ENCODE measurements at places on chromosomes 16 and 17.

DNA sequence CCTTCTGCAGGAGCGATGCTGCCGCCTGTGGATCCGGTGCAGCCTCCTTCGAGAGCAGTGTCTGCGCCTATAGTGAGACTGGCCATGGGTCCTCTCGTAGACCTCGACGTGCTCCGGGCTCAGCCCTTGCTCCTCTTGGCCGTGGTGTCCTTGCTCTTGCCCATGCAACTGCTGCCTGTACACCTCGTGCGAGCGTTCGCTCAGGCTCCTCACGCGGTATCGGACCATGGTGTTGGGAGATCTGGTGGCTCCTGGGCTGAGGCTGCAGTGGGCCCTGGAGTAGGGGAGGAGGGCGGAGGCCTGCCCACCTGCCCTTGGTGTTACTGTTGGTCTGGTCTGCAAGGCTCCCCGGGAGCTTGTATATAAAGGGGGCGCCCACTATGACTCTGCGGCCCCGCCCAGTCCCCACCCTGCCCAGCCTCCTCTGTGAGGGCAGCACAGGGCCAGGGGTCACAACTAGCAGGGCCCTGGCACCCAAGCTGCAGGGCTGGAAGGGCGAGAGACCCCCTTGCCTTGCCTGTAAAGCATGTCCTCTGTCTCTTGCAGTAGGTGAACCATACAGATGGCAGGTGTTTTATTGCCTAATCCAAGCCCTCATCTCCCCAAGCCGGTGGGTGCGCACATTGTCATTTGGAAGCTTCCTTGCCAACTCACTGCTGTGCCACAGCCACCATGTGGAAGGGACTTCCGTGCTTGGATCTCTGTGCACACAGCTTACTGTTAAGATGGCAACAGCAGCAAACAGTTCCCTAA is at the start of gene PRM2:
Gene PRM2 (minus strand): TSS at position 338 of the 753 bp plus-strand sequence. CDS start 110 bp downstream, at position 228.
- no peak for DNase-seq

DNA sequence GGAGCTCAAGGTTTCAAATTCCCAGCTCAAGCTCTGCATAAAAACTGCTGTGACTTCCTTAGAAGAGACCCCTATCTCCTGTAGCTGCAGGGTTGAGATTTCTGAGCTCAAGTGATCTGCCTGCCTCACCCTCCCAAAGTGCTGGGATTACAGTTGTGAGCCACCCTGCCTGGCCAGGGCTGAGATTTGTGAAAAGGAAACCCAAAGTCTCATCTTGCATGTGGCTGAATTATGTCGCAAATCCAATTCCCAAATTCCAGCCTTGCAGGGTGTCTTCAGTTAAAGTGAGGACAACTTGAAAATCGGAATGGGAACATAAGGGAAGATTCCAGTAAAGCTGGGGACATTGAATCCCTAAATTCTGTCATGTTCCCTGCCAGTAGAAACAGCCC is 14.2 kb upstream of the CETP start:
- no peak for DNase-seq

GRCh38 chr17:77451894-77452852 is 311.4 kb downstream of the SEC14L1 start:
- peak; percentile 83 for DNase-seq

- peak; percentile 14 for DNase-seq
Observed at GRCh38 chr17:8832711-8833352, 33.7 kb upstream of the MFSD6L start.

DNA sequence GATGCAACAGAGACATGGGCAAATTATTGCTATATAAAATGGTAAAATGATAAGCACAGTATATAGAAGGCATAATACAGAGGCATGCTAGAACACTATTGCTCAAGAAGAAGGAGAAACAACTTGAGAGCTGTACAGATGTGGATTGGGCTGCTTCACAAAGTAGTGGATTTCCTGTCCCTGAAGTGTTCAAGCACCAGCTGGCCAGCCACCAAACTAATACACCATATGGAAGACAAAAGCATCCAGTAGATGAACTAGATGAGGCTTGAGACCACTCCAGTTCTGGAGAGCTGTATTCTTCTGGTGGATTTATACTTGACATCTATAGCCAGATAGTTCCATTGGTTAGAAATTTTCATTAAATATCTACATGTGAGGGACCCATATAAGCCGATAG is 134.1 kb upstream of the GNAO1 start:
- DNase-seq, result no peak

DNA sequence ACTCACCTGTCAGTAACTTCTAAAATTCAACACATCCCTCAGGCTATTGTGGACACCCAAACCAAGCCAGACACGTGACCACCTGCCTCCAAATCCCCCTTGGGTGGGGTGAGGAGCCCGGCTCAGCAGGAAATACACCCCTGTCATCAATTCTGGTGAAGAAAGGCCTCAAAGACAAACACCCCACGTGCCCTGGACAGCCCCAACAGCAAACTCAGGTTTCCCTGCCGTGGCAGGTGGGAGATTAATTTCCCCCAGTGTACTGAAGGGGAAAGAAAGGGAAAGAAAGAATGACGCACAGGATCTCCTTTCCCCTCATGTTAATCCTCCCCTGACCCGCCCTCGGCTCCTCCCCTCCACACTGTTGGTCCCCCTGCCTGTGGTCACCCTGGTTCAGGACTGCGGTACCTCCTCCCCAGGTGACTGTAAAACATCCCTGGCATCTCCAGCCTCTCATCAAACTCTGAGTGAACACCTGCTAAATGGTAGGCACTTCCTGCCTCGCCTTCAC is 98.3 kb downstream of the ZNF423 start:
- no peak for DNase-seq

GRCh38 chr17:79369001-79369400 is 241.8 kb downstream of the RBFOX3 start:
- no peak for DNase-seq

DNA sequence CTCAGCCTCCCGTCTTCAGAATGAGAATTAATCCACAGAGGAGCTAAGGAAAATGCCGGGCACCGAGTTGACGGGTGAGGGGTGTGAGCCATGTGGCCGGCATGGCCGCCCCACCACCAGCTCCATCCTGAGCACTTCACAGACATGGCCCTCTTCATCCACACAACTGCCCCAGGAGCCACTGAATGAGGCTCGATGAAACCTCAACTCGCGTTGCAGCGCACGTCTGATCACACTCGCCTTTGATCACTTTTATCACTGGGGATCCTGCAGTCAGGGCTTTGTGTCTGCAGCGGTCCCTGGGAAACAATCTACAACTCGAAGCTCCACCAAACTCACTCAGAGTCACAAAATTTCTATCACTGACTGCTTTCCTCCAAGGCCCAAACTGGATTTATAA is 46.7 kb upstream of the CDR2 start:
- no peak for DNase-seq

DNA sequence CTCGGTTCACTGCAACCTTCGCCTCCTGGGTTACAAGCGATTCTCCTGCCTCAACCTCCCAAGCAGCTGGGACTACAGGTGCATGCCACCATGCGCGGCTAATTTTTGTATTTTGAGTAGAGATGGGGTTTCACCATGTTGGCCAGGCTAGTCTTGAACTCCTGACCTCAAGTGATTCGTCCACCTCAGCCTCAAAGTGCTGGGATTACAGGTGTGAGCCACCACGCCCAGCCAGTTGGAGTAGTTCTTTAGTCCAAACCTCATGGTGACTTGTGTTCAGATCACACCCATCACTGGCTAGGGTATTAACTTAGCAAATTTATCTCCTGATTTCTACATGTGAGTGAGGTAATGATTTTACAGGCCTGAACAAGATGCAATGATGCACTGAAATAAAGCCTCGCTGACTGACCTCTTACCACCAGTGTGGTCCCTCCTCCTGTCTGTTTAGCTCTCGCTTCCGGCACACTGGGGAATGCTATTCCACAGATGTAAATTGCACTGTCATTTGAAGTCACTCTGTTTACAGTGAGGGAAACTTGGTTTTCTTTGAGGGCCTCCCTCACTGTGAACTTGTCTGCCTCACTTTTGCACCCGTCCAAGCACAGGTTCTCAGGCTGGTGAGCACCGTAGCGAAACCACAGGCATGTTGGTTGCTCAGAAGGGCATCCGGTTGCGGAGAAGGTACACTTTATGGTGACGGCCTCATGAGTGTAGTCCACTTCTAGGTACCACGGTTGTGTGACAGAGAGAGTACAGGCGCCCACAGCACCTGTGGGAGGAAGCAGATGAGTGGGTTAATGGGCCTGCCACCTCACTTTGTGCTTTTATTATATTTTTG is 5.5 kb downstream of the IGSF6 start:
- DNase-seq, result no peak

GRCh38 chr16:50372611-50373344 is 4.0 kb upstream of the BRD7 start:
- DNase-seq, result no peak

DNA sequence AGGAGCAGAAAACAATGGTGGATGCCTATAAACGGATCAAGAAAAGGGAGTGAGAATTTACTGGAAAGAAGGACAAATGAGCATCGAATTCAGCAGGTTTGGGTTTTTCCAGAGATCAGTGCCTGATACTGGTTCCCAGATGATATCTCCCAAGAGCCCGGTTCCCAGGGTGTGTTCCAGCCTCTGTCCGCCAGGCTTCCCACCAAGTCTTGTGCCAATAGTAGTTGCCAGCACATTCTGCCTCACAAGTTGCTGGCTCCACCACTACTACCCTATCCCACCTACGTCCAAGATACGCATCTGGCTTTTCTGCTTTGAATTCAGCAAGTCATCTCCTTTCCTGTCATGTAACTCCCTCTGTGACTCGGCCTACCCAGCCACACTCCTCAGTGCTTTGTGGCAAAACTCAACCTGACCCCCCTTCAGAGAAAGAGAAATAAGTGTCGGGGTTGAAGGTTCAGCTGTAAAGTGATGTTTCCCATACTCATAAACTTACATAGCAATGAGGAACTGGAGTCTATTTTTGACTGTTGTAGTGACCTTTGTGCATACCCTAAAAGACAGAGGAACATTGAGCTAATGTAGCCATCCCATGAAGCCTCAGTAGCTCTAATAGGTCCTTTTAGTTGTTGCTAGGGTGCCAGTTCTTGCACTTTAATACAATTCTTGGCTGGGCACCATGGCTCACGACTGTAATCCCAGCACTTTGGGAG is 277.0 kb downstream of the IRX3 start:
- no peak for DNase-seq

GRCh38 chr16:72198021-72198711 is 26.2 kb upstream of the PMFBP1 start:
- peak; percentile 52 for DNase-seq

GRCh38 chr17:57286399-57287105 is 30.2 kb downstream of the MSI2 start:
- DNase-seq, result no peak

- DNase-seq, result no peak
Observed at GRCh38 chr16:89409161-89409711, 81.1 kb downstream of the ANKRD11 start.

DNA sequence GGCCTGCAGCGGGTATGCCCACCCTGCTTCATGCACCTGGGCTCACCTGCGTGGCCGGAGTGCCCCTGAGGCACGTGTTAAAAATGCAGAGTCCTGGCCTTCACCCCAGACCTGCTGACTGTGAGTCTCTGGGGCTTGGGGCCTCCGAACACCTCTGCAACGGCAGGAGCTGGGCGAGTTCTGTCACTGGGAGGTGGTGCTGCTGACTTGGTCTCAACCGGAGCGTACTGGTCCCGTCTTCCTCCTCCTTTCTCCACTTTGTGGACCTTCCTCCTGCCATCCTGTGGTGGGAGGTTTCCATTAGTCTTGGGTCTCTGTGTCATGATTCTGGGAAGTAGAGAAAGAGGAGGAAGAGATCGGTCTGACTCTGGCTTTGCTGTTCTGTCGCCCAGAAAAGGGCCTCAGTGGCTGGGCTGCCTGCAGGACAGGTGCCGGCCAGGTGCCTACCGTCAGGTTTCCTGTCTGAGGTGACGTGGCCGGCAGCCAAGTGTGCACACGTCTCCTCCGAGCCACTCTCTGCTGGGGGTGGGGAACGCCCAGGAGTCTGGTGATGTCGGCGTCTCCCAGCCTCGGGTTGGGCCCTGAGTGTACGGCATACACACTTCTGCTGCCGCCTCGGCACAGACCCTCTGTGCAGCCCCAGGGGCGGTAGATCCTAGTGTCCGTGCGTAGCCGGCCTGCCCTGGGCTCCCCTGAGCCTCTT is 6.9 kb downstream of the TSC2 start:
- no peak for DNase-seq

- no peak for DNase-seq
Observed at GRCh38 chr16:59697236-59697635, 963.1 kb upstream of the GOT2 start.

- peak; percentile 27 for DNase-seq
Observed at GRCh38 chr17:47776330-47777197, 43.5 kb downstream of the TBX21 start.

- DNase-seq, result no peak
Observed at GRCh38 chr16:51540259-51540658, 389.2 kb upstream of the SALL1 start.

- no peak for DNase-seq
Observed at GRCh38 chr16:17213974-17214373, 256.8 kb downstream of the XYLT1 start.

Measured in large intestine (tissue), 12 donors.